ENCODE measurements at places on chromosomes 6 and 20. TPM values are rescaled to one million over a fixed set of nuclear protein-coding genes. Genes with fewer than 3 reads are reported as not detected.

DNA sequence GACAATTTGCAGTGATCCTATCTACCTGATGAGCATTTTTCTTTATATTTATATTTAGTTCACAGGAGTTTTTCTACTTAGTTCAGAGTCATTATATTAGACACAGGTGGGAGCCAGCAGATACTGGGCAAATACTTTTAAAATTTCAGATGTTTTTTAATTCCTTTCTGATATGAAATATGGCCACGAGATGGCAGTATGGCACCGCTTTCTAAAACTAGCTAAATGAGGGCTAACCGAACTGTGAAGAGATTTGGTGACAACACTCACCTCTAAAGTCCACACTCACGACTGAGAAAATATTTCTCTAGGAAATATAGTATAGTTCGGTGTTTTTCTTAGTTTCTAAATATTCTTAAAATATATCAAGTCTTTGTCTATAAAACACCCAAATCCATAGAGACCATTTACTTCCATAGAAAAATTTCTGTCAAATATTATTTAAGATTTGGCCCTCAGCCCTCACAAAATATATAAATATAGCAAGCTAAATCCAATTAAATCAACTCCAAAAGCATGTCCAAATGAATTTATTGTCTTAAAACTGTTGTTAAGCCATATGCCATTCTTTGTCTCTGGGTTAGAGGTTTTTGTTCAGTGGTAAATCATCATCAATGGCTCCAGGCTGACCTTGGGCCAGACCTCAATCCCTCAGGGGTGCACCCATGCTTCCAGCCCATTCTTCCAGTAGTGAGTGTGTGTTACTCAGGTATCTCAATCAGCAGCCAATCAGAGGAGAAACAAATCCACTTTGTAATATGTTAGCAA is 63.6 kb downstream of the HUS1B start:
- peak; percentile 60 for DNase-seq

GRCh38 chr20:12535770-12536169 is 473.0 kb upstream of the SPTLC3 start:
- DNase-seq = no peak

DNA sequence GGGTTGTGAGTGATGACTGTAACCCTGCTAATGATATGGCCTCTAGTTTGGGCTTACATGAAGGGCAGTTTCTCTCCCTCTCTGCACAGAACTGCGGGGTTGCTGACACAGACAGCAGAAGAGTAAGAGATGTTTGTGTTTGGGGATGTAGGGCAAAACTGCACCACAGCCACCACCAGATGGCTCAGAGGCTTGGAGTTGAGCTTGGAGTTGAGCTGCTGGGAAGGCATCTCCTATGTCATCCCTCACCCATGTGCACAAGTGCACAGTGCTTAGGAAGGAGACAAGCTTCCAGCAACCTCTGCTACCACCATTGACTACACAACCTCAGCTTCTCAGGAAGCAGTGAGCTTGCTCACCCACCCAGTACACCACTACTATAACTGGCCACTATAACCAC is 303.9 kb upstream of the DEFB112 start:
- DNase-seq = no peak

DNA sequence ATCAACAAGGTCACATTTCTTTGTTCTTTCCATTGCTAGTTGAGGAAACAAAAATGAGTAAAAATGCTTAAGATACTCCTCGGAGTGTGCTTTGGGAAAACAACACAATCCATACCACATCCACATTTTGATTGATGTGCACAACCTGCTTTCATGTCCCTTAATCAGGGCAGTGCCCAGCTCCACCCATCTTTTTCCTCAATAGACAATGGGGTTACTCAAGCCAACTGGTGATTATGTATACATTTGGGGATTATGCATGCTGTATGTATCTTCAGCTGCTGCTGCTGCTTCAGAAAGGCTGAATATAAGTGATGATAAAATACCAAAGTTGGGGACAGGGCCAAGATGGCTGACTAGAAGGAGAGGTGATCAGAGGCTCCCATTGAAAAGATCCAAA is 155.2 kb upstream of the VGLL2 start:
- no peak for DNase-seq

CYP24A1 gene
- 0.93 TPM for total RNA-seq

ATP6V1G2 gene
- total RNA-seq = 3.3 TPM
